IMR-90 (cell line): ENCODE measurements at places on chromosomes 7 and 10.

DNA sequence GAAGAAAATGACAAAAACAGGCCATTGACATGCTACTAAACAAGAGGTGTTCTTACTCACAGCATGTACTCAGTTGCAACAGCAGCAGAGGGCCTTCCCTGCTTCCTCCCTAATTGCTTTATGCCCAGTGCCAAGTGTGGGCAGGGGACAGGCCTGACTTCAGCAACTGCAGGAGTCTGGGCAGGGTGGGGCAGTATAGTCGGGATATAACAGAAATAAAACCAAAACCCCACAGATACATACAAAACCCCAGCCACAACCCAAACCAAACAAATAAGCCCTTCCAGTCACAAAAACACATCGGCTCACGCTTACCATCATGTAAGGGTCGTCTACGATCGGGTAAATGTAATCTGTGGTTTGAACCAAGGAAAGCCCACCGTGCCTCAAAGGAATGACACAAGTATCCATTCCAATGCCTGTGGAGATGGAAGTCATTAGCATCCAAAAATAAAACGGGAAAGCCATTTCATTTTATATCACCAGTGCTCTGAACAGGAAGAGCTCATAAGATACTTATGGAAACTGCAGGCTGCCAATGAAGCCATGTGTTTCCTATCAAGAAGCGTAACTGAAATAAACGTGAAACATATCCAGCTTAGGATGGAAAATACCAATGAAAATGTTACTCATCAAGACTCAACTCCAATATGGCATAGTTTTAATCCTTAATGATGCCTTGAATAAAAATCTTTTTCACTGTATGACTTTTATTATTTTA is 9.5 kb downstream of the SEPHS1 start:
- peak; percentile 52 for DNase-seq

- no peak for DNase-seq
Measured at GRCh38 chr10:72087969-72088888, at the start of gene SPOCK2. SPOCK2 (minus strand) TSS chr10:72088551; CDS start chr10:72088328, 223 bp downstream.

GRCh38 chr10:102408728-102409603 is 9.6 kb downstream of the PSD start:
- peak; percentile 44 for DNase-seq

DNA sequence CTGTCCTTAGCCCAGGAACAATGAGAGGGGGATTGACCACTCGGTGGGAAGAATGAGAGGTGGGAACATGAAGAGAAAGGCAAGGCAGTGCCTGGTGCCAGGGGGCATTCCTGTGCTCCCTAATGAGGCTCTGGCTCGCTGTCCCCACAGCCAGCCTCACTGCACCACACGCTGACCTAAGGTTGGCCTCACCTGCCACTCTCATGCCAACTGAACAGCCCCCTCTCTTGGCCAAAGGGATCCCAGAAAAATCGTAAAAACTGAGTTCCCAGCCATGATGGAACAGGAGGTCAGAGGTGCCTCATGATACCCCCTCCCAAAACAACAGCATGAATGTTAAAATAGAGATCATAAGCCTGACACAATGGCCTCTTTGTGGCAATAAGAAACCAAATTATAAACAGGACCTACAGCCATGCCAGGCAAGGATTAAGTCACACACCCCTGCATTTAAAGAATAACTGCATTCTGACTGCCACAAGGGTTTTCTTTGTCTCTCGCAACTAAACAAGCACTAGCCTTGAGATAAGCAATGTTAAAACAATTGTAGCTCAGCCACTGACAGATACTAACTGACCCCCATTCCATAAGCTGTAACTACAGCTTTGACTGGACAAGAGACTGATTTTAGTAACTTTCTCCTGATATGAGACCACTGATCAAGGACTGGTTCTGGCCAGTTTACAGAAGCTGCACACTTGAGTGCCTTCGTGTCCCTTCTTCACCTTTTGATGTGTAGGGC is 149.2 kb downstream of the SH2D4B start:
- no peak for DNase-seq

DNA sequence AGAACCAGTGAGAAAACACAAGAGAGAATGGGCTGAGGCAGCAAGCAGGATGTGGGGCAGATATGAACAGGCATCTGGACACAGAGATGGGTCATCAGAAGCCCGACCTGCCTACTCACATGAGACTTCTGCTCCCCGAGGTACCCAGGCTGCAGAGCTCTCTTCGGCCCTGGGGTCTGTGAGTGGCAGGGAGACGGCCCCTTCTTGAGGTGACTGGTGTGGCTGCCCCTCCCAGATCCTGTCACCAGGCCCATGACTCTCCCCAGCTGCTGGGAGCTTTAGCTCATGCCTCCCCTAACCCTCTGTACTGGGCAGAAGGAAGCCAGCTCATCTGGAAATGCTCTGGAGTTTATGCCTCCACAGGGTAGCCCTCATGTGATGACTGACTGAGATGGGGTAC is 157.6 kb upstream of the PCBD1 start:
- no peak for DNase-seq

GRCh38 chr7:93040355-93040754 is 77.4 kb downstream of the SAMD9 start:
- no peak for DNase-seq

DNA sequence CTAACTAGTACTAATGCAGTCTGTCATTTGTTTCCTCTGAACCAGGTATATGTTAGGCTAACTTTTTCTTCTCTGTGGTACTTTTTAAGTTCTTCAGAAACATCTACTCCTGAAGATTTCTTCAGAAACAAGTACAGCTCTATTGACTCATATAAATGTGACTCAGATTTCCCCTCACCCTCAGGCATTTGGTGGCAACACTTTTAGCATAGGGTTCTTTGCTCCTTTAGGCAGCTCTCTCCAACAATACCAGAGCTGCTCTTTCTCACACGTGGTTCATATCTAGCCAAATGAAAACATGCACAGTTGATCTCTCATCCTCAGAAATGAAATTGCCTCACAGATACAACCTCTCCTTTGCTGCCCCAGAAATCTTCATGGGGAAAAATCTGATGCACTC is 939.8 kb downstream of the SORCS1 start:
- peak; percentile 16 for DNase-seq

GRCh38 chr7:41886901-41887311 is 184.0 kb upstream of the INHBA start:
- peak; percentile 98 for DNase-seq

GRCh38 chr10:115854740-115855435 is 418.1 kb downstream of the GFRA1 start:
- peak; percentile 23 for DNase-seq

DNA sequence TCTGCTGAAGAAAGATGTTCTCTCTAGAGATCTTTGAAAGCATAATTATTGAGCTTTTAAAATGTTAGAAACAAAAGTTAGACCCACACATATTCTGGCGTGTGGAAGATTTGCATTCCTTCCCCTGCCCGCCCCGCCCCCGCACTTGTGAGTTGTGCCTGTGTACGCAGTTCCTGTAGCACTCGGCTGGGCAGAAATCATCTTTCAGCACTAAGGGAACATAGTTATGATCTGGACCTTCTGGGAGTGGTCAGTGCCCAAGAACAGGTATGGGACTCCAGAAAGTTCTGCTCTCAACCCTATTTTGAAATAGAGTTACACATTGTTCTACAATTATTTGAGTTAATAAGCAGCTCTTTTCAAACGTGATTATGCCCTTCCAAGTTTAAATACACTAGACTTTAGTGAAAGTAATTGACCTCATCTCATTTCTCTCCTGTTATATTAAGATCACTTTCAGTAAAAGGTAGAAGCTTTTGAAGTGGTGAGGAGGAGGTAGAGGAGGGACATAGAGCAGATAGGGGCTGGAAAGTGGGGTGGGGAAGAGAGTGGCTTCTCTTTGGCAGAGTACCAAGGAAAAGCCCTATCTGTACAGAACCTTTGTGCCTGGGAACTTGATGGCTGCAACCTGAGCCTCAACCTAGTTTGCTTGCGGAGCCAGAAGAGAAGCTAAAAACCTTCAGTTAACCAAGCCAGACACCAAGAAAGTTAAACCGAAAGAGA is 5.7 kb downstream of the BLVRA start:
- no peak for DNase-seq

- no peak for DNase-seq
Measured at GRCh38 chr10:125984346-125984745, 88.0 kb downstream of the FANK1 start.

- peak; percentile 13 for DNase-seq
Measured at GRCh38 chr10:120423431-120424197, 33.4 kb upstream of the PLPP4 start.

DNA sequence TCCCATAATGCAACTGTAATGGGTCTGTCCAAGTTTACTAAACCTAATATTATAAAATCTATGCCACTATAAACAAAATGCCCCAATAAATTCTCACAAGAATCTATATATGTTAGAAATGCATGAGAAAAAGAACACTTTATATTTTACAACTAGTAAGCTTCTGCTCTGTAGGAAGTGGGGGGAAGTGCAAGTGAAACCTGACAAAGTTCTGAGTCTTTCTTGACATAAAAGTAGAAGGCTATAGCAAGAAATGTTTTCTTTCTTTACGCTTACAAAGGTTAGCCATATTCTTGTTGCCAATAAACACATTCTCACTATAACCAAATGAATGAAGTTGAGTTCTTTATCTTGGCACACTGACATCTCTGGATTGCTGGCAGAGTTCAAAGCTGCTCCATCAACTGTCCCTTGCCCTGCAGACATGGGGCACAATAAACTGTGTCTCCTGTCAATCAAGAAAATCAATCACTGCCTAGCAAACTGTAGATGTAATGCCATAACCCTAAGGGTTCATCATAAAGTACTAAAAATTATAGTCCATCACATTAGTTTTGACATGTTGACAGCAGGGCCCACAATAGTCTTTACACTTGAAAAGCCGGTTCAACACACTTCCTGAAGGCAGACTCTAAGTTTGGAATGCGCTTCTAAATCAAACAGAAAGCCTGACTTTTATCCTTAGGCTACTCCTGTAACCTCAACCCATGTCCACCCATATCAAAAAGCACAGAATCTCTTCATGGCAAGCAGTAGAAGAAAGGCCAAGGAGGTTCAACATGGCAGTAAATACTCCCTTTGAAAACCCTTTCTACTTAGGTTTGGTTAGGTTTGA is 58.6 kb downstream of the TPK1 start:
- no peak for DNase-seq

DNA sequence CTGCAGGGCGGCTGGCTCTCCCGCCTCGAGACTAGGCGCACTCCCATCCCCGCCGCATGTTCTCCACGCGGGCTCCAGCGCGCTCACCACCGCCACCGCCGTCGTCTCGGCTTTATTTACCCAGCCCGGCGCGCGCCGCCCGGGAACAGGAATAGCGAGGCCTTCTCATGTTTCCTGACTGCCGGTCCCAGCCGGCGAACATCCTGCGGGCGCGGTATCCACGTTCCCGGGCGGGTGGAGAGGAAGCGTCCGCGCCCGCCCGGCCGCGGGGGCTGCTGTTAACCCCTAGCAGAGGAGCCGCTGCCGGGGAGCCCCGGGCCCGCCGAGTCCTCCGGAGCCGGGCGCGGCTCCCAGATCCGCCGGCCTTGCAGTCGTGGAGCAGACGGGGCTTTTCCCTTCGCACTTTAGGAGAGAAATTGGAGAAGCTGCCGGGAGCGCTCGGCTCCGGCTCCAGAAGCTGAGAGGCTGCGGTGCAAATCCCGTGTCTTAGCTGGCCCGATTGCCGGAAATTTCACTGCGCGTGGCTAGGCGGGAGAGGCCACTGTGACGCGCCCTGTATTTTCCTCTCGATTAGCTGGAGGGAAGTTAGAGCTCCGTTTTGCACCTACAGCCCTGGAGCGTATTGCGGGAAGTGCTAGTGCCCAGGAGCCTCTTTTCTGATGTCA is at the start of gene MKX:
Gene MKX, minus strand, starts transcription at position 88 of the 665 bp plus-strand sequence. CDS start 2,404 bp downstream, outside the sequence.
- peak; percentile 44 for DNase-seq

DNA sequence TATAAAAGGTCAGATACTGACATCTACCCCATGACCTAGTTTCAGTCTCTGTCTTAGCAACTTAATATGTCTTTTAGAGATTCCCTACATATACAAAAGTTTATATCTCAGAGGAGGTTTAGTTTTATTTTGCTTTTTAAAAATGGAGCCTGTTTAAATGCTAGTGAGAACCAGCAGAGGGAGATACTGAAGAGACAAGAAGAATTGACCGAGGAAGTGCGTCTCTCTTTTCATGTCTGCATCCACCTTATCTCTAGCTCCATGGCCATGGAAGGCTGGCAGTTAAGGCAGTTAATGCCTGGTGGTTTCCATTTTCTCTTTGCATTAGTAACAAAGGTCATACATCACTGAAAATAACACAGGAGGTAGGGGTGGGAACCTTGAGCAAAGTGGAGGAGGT is 10.7 kb downstream of the SUV39H2 start:
- DNase-seq, result no peak

- DNase-seq, result no peak
Measured at GRCh38 chr7:49772916-49773217, 571 bp upstream of the VWC2 start.

DNA sequence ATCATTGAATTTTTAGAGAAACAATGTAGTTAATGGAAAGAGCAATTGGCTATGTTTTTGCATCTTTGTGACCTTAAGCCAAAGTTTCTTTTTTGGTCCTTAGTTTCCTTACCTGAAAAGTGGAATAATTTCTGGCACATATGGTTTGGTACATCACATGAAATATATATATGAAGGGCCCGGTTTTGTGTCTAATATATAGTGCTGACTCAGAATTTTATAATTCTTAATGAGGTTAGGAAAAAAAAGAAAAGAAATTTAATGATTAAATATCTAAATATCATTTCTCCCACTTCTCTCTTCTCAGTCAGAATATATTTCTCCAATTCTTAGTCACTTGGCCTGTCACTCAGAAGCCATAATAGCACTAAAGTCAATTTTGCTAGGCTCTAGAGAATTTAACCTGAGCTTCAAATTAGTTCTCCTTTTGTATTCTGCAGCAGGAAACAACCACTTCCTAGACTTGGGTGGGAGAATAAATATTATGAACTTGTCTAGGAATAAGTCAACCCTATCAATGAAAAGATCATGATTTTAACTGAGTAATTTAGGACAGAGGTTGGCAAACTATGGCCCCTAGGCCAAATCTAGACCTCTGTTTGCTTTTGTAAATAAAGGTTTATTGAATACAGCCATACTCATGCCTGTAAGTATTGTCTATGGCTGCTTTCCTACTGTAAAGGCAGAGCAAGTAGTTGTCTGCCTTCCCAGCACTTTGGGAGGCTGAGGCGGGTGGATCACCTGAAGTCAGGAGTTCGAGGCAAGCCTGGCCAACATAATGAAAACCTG is 34.6 kb downstream of the PPP1R9A start:
- no peak for DNase-seq

- no peak for DNase-seq
Measured at GRCh38 chr10:2556883-2557282, 510.5 kb upstream of the PFKP start.

DNA sequence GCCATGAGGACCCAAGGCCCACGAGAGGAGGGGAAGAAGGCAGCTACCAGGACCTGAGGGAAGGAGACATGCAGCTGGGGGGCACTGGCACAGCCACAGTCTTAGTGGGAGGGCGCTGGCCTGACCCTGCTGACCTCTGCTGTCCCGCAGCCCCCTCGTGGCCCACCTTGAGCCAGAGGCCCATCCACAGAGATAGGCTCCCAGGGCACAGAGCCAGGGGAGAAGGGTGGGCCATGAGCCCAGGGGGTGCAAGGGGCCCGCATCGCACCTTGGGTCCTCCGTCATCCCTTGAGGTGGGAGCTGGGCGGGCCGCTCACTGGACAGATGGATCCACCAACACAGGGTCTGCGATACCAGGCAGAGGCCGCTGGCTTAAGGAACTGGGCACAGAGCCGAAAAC is 387.7 kb upstream of the PFKP start:
- DNase-seq, result no peak
